ENCODE measurements at places on chromosomes 13 and 19.

DNA sequence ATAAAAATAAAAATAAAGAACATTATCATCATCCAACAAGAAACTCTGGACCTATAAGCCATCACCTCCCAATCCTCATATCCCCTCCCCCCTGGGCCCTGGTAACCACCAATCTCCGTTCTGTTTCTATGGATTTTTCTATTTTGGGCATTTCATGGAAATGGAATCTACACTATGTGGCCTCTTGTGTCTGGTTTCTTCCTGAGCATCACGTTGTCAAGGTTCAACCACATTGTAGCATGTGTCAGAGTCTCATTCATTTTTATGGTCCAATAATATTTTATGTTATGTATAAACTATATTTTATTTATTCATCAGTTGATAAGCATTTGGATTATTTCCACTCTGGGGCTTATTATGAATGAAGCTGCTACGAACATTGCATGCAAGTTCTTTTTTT is 26.9 kb downstream of the SULT2B1 start:
- DNase-seq: no peak

DNA sequence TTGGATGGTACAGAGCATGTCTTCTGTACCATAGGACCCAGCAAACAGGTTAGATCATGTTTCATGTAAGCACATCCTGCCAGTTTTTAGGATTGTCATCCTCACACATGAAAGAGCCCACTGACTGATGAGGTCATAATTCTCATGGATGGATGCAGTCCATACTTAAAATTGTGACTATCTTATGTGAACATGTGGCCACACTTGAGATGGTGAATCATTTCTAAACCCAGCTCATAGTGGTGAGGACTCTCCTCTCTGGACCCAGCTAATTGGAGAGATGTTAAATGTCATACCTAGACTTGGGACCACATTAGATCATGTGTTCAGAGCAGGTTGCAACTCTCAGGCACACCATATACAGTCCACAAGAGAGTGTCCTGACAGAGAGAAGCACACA is 24.8 kb upstream of the ZNF254 start:
- DNase-seq: no peak

DNA sequence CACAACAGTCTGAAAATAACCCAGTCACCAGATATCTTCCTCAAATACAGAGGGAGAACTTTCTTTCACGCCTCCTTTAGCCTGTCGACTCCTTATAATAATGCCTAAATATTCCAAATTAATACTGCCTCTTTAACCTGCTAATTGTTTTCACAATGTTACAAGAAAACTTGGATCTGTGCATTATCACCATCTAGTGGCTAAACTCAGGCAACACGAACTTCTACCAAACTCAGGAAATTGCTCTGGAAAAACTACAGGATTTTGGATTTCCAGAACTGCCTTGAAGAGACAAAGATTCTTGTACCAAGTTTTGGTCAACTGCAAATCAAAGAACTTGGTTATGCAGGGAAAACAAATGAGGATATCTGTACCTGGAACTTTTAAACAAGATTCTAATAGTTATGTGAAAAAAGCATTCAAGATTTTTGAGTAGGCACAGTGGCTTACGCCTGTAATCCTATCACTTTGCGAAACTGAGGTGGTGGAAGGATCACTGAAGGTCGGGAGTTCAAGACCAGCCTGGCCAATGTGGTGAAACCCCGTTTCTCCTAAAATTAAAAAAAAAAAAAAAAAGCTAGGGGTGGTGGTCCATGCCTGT is 10.8 kb downstream of the CLN5 start:
- no peak for DNase-seq

DNA sequence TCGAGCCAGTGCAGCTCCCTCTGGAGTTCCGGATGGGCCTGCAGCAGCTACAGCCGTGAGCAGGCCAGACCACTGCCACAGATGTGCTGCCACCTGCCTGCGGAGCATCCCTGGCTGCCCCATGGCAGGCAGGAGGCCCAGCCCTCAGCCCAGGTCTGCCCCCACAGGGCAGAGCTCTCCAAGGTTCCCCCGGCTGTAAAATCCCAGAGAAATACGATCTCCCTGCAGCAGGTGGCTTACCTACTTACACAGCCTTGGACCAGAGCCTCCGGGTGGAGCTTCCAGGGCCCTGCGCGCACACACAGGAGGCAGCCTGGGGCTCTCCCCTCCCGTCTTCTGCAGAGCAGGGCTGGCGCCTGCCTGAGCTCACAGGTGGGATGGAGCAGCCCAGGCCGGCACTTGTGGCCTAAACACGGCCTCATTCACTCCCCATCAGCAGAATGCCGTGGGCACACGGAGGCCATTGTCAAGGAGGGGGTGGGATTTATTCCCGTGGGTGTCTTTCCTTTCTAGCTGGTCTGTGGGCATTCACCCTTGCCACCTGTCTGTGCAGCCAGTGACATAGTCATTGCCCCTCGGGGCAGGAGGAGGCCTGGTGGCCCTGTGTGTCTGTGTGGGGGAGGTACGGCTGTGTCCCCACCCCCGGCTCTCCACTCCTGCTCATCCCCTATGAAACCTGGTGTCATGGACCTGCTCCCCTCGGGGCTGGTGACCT is 118.0 kb downstream of the KDM4B start:
- DNase-seq: no peak

GRCh38 chr13:76667551-76667950 is 218.7 kb downstream of the KCTD12 start:
- no peak for DNase-seq

GRCh38 chr19:27660428-27660827 is 1552.5 kb downstream of the UQCRFS1 start:
- DNase-seq: no peak

All from thoracic aorta (tissue), 2 donors.